Fibroblast of skin of right biceps (primary cell): ENCODE measurements at places on chromosomes 7 and 10.

DNA sequence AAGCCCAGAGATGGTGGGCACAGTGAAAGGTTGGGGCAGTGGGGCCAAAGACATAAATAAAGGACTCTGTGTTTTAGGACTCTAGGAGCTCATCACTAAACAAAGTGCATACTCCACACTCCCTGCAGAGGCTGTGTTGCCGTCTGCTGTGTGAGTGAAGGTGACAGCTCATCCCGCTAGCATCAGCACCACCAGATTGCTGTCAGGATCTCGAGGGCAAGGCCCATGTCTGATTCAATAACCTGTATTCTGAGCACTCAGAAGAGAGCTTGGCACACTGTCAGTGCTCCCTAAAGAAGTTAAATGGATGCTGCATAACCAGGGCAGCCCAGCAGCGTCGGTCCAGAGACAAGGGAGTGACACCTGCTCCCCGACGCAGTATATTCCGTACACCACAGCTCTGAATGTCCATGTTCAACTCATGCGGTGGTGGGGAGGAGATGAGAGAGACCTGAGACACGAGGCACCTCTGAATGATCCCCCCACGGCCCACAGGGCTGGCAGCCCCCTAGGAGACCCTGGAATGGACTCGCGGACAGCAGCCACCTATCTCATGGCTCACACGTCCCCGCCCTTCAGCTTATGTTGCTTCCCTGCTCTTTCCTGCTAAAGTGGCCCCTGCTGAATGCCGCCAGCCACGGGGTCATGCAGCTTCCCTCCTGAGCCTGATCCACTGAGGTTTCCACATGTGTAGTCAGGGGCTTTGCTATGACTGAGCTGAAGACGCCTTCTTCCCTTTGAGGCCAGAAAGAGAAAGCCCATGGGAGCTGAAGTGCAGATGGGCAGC, 132.7 kb upstream of the KCNMA1 start:
- no peak for DNase-seq

- DNase-seq: peak; percentile 47
Measured at GRCh38 chr7:28533731-28534531, 121.6 kb downstream of the CREB5 start.

DNA sequence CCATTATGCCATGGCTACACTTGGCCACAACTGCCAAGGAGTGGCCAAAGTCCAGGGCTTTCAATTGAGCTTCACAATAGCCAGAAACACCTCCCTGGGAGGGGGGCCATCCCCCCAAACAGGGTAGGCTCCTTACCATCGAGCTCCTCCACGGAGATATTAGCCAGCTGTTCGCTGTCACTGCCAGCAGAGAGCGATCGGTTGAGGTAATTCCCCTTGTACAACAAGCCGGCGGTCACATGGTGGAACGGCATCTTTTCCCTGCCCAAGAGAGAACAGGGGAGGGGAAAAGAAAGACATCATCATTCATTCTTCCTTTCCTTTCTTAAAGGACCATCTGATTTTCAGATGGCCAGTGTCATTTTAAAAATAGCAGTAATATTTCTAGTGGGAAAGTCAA, 133.6 kb downstream of the CALN1 start:
- no peak for DNase-seq

- DNase-seq: no peak
Measured at GRCh38 chr7:53768186-53768585, 732.8 kb downstream of the POM121L12 start.

DNA sequence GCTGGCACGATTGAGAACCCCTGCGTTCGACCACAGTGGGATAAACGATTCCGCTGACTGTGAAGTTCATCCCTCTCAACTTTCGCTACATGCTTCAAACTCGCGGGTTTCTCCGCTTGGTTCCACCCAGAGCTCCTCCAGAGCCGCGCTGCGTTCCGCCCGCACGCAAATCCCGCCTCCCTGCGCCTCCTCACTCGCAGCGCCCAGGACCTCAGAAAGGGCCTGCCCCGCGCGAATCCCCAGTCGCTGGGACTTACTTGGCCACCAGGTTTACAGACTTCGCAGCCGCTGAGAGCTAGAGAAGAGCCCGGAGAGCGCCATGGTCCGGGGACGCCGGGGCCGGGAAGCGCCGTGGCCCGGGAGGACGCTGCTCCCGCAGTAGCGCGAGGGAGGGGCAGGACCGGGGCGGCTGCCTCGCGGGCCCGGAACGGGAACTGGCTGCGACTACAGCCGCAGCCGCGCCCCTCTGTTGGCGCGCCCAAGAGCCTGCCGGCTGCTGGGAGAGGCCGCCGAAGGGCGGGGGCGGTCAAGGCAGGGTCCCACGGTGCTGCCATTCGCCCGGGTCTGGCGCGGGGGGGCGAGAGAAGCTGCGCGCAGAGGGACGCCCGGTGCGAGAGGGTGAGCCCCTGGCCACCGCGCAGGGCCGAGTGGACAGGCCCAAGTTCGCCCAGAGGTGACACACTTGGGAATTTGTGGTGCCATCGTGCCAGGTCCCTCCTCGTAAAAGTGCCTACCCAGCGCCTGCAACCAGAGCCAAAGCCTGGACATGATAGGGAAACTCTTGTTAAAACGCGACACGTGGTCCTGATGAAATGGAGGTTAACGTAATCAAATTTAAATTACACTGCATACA, at the start of gene NOD1:
TSS of gene NOD1 (minus strand) at position 436 of the 853 bp plus-strand sequence. CDS start 21,863 bp downstream, outside the sequence.
- DNase-seq: peak; percentile 78

- no peak for DNase-seq
Measured at GRCh38 chr7:104775531-104775930, 238.5 kb upstream of the KMT2E start.
